T-helper 9 cell (primary cell): ENCODE measurements at places on chromosomes 3 and 15.

GRCh38 chr3:108479224-108479623 lies 31.2 kb downstream of the MYH15 start:
- DNase-seq: no peak

DNA sequence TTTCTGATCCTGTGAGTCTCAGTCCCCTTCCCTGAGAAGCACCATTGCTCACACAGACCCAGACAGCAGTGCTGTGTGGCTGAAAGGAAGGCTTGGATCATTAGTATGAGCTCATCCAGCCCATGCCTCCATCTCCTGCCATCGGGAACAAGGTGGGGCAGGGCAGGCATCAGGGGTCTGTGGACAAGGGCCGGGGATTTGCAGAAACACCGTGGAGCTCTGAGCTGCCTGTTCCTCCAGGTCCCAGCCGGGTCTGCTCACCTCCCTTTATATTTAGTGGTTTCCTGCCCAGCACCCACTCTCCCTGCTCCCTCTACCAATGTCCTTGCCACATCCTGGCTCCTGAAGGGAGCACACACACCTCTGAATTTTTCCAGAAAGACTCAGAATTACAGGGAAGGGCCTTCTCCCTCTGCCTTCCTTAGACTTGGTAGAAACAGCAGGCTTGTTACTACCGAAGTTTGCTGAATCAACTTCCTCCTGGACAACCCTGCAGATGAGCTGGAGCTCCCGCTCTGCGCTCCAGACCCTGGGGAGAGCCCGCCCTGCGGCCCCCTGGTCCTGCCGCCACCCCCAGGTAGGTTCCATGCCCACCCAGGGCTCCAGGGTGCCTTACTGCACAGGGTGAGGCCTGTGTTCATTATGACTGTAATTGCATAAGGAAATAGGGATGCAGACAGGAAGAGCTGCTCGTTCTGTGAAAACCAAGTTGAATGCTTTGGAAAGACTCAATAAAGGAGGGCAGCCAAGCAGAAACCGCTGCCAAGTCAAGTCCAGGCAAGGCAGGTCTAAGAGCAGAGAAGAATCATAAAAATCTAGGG lies 128.1 kb downstream of the NSMCE3 start:
- no peak for DNase-seq

DNA sequence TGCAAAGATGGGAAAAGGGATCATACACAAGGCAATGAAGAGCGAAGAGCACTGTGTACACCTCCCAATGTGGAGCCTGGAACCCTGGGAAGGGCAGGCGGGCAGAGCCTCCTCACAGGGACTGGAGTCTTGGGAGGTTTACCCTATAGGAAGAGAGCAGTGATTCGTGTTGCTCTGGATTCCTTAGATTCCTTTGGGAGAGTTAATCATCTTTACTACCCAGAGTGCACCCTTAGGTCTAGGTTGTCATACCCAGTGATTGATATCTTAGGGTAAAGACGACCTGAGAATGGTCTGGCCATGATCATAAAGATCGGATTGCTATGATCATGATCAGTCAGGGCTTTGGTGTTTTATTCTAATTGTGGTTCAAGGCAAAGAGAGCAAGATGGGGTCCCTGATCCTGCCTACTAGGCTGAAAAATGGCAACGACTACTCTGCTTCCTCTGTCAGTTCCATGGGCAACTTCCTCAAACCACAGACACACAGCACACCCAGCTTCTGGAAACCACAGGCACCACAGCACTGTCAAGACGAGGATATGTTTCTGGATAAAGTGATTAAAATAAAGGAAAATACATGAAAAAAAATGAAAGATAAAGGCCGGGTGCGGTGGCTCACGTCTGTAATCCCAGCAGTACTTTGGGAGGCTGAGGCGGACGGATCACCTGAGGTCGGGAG lies 20.4 kb upstream of the MAP6D1 start:
- DNase-seq: no peak

DNA sequence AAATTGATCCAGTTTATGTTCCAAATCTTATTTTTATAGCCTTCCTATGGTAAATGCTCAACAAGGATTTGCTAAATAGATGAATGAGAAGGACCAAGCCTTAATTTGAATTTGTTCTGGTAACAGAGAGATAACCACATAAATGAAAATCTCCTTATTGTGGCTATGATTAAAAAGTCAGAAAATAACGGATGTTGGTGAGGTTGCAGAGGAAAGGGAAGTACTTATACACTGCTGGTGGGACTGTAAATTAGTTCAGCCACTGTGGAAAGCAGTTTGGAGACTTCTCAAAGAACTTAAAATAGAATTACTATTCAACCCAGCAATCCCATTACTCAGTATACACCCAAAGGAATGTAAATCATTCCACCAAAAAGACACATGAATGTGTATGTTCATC lies 26.2 kb downstream of the AAGAB start:
- DNase-seq: no peak

GRCh38 chr15:33638453-33638852 lies 327.7 kb downstream of the RYR3 start:
- no peak for DNase-seq

GRCh38 chr3:39434574-39434973 lies 28.1 kb downstream of the RPSA start:
- DNase-seq: no peak

- DNase-seq: no peak
These were observed 47.6 kb upstream of the MRPS22 start for GRCh38 chr3:139296141-139296718.

GRCh38 chr3:29324180-29324651 lies 43.3 kb downstream of the RBMS3 start:
- DNase-seq: no peak

- DNase-seq: no peak
These were observed 92.2 kb upstream of the RAP2B start for GRCh38 chr3:153069598-153070510.

DNA sequence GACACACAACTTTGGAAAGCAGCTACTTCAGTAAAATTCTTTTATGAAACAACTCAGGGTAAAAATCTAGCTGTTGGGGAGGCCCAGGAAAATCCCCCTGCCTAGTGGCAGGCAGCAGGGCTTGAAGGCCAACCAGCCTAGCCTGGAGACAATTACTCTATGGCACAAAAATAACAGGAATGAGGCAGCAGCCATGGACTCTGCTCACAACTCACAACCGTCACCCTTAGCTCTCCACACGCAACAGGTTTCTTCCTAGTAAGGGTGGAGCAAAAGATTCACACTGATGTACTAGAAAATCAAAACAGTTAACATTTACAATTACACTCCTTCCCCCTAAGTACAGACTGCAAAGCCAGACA lies 530 bp upstream of the FBXL22 start:
- DNase-seq: no peak

DNA sequence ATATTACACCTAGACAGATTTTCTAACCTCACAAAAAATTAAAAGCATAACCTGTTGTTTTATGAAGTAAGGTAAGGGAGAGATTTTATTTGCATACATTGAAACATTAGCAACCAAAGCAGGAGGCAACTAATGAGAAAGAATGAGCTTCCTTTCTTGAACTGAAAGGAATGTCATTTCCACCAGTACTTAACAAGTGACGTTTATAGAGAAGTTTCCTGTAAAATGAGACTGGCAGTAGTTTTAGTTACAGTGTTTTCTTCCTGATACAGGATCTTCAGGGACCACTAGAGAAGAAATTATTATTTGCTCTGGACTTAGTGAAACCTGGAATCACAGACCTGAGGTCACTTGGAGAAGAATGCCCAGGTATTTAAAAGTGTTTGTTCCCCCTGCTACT lies 27.4 kb upstream of the FRMD5 start:
- no peak for DNase-seq

- no peak for DNase-seq
These were observed 133.4 kb upstream of the UBE3A start for GRCh38 chr15:25572191-25572590.

DNA sequence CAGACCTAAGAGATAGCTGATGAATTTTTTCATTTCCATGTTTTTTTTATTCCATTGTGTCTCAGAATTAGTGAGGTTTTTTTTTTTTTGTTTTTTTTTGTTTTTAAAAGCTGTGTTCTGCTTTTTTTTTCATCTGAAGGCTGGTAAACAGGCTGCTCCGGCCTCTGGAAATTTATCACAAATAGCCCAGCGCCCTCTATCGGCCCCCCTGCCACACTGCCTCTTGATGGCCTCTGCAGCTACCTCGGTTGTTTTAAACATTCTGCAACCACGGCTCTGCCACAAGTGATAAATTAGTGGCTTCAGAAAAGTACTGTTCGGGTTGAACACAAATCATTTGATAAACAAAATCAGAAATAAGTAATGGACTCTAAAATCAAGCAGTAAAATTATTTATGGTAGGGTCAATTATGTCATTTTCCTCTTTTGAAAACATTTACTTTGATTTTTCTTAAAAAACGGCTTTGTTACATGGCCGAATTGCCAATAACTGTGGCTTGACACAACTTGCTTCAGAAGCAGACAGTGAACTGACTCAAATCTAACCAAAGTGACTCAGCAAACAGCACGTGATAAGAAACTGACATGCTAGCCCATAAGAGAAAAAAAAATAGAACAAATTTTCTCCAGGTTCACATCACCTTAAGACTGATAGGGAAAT lies 87.8 kb downstream of the RSL24D1 start:
- DNase-seq: peak; percentile 10

DNA sequence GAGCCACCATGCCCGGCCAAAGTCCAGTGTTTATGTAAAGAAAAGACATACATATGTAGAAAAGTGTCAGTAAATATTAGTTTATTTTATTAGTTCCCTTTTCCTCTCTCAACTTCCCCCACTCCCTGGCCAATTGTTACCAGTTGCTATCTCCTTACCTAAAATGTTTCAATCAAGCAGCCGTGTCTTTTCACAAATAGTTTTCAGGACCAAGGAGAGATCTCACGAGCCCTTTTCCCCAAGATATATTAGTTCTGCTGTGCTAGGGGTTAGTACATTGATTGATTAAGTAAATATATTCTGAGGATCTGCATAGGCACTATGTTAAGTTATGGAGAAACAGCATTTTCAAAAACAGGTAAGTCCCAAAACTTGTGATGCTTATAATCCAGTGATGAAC lies 87.4 kb downstream of the ZIC4 start:
- DNase-seq: no peak

- DNase-seq: no peak
These were observed 945.1 kb downstream of the OTOL1 start for GRCh38 chr3:162441716-162442115.

- no peak for DNase-seq
These were observed 88.8 kb upstream of the TSEN2 start for GRCh38 chr3:12395349-12396012.

DNA sequence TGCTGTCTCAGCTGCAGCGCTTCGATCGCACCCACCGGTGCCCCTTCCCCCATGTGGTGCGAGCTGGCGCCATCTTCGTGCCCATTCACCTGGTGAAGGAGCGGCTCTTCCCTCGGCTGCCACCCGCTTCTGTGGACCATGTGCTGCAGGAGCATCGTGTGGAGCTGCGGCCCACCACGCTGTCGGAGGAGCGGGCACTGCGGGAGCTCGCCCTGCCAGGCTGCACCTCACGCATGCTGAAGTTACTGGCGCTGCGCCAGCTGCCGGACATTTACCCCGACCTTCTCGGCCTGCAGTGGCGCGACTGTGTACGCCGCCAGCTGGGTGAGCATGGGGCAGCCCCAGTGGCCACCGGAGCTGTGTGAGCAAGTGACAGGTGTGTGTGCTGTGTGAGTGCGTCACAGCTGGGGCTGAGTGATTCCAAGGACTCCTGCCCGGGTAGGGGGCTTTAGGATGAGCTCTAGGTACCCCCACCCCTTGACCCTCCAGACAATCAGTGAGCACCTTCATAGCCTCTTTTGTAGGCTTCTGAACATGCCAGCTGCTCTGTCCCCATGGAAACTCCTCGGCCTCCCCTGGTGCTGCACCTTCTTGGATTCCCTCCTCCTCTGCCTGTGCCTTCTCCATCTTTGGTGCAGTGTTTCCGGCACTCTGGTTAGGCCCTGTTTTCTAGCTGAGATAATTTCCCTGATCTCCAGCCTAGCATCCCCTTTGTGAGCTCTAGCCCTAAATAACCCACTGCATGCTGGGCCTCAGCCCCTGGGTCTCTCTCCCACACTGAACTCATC lies 7.0 kb downstream of the C15orf39 start:
- no peak for DNase-seq

DNA sequence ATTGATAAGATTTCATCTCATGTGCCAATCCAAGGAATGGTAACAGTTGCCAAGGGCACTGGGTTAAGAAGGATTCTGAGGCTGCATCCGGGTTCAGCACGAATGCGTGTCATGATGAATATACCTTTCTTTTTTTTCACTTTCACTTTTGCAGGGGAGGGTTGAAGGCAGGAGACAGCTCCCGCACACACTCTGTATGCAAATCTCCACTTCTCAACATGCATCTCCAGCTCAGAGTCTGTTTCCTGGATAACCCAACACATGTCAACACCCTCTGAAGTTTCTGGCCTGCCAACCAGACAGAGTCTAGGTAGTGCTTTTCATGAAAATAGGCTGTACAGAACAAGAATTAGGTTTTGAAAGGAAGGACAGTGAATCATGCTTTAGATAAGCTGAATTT lies 21.6 kb downstream of the B4GALT4 start:
- no peak for DNase-seq

GRCh38 chr3:72338082-72338941 lies 509.9 kb downstream of the SHQ1 start:
- no peak for DNase-seq

DNA sequence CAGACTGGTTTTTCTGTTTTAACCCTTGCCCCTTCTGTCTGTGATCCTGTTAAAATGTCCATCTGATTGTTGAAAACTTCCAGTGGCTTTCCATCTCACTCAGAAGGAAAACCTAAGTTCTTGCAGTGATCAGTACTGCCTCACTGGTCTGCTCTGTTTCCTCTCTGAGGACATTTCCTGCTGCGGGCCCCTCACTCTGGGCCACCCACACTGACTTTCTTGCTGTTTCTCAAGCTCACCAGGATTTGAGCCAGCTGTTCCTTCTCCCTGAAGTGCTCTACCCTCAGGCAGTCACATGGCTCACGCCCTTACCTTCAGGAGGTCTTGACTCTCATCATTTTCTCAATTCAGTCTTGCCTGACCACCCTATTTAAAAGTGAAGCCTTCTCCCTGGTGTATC lies 1.8 kb downstream of the GRK7 start:
- no peak for DNase-seq

DNA sequence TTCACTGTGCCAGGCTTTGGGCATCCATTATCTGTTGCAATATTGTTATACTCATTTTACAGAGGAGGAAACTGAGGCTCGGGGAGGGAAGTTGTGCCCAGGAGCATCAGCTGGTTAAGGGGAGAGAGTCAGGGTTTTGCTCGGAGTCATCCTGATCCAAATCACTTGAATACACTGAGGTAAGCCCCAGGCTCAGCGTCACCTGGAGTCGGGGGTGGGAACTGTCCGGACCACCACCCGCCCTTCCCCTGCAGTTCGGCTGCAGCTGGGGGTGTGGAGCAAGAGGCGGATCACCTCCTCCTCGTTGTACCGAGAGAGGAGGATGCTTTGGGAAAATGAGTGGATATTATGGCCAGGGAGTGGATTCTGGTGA lies 646 bp downstream of the HRH1 start:
- no peak for DNase-seq
